Activated naive CD4-positive, alpha-beta T cell treated with anti-CD3 and anti-CD28 coated beads for 36 hours (primary cell): ENCODE measurements at places on chromosomes 4 and X. TPM values are rescaled to one million over a fixed set of nuclear protein-coding genes. Genes with fewer than 3 reads are reported as not detected.

SHROOM4 gene
- not detected for total RNA-seq

PAGE2 gene
- total RNA-seq: not detected

SHISA3 gene
- 0.77 TPM for total RNA-seq

TEX11 gene
- not detected for total RNA-seq

OTC gene
- not detected for total RNA-seq

SH3RF1 gene
- total RNA-seq: 0.55 TPM

KLHL4 gene
- not detected for total RNA-seq

MAGEA2B gene
- total RNA-seq: not detected

CLDN34 gene
- total RNA-seq: not detected

CTAG1A gene
- not detected for total RNA-seq

RPL39 gene
- 3,109 TPM for total RNA-seq

GRCh38 chrX:53071064-53071463 is 11.1 kb upstream of the TSPYL2 start:
- DNase-seq: no peak

DNA sequence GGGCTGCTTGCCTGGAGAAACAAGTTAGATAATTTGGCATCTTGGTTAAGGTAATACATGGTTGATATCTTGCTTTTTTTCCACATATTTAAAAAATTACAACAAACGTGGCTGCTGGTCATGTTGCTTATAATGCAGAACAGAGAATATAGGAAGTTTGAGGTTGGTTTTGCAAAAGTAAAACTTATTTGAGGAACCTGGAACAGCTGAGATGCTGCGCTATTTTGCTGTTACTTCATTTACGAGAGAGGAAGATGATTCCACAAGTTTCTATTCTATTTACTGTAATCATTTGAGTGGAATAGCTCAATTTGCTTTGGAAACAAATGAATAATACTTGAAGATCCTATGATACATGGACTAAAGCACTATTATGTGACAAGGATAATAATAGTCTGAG is 118.9 kb downstream of the TMA16 start:
- DNase-seq: no peak

GRCh38 chr4:48467442-48467841 is 15.7 kb upstream of the SLC10A4 start:
- DNase-seq: no peak

GRCh38 chr4:67587156-67587555 is 28.6 kb downstream of the STAP1 start:
- no peak for DNase-seq

DNA sequence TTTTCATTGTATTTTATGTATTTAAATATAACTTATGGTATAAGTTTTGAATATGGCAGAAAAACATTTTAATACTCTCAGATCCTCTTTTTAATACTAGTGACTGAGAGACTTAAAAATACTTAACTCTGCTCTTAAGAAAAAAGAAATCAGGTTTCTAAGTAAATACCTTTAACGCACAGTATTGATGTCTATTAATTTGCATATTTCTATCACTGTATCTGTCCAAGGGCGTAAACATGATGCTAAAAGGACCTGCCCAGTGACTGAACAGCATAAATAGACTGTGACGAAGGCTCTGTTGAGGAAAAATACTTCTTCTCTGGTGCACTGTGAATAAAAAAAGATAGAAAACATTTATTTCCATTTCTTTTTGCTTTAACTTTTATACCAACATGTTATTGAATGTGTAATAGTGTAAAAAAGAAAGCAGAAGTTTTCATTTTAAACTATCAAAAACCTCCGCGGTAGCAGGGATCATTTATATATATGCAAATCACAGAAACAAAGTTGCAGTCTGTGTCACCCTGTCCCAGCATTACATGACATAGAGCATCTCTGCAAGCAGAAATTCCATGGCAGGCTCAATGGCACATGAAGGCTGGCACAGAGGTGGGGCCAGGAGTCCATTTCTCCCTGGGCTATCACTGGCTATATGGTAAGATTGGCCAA is 75.4 kb downstream of the ZAR1 start:
- DNase-seq: no peak

GRCh38 chr4:147425019-147425418 is 55.9 kb upstream of the EDNRA start:
- no peak for DNase-seq

GRCh38 chrX:138858438-138858837 is 146.9 kb upstream of the FGF13 start:
- no peak for DNase-seq

- no peak for DNase-seq
Observed at GRCh38 chr4:115187136-115187535, 73.7 kb upstream of the NDST4 start.

- DNase-seq: no peak
Observed at GRCh38 chr4:63589796-63590195, 819.5 kb downstream of the TECRL start.

DNA sequence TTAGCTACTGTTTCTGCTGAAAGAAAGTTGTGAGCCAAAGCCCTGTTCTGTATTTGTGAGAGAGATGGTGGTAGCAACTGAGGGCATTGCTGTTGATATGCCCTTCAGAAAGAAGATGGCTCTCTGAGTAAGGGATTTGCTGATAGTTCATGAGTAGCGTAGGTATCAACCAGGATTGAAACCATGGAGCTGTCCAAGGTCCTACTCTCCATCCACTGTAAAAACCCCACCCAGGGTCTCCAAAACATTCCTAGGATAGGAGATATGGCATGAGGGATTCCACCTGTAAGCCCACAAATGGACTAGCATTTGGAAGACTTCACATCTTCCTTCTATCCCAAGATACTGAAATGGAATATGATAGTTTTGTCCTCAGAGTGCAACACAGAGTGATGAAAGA is 277.1 kb upstream of the PRKX start:
- DNase-seq: no peak

DNA sequence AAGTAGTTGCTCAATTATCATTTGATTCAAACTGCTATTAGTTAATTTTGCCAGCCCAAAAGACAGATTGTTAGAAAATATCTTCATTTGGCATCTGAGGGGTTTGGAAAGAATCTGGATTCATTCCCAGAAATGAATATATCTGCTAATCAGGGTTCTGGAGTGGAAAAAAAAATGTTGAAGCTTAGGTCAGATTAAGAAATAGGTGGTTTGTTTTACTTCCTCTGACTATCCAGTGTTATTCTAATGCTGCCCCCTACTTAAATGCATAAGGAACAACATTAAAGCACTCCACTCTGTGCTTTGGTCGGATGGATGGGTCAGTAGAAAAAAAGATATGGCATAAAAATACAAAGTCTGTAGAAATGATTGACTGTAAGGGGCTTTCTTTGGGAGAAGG is 89.0 kb downstream of the LUZP4 start:
- DNase-seq: no peak

DNA sequence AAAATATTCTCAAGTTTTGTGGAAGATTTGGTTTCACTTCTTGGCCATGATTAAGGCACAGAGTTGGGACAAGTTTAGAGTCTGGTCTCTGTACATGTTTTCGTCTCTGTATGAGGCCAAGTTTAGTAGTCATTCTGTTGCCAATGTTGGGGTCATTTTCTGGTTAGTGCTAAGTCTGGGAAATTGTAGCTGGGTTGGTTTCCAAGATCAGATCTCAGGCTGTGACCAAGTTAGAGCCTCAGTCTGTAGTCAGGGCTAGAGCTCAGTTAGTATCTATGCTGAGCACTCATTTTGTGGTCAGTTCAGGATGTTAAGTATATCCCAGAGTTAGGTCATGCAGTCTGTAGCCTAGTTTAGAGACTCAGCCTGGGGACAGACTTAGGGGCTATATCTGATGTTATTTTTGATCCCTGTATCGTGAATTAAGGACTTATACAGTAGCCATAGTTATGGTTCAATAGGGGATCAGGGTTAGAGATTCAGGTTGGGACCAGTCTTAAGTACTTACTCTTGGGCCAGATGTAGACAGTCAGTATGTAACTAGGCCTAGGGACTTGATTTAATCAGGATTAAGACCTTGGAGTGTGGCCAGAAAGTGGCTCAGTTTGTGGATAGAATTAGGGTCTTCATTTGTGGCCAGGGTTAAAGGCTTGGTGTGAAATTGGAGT is 6.6 kb upstream of the ENOX2 start:
- no peak for DNase-seq

DNA sequence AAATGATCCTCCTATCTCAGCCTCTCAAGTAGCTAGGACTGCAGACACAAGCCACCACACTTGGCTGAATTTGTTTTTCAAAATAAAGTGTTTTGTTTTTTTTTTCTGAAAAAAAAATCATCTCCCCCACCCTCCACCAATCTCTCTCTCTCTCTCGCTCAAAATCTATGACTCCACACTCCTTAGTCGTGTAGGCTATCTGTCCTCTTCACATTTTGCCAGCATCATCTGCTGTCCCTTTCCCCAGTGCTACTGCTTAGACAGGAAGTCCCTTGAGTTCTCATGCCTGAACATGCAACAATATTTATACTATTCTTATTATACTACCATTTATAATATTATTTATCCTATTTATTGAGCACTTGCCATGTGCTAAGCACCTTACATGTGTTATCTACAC is 80.7 kb upstream of the TMEM164 start:
- no peak for DNase-seq

- no peak for DNase-seq
Observed at GRCh38 chrX:45329217-45329616, 128.5 kb upstream of the DIPK2B start.

DNA sequence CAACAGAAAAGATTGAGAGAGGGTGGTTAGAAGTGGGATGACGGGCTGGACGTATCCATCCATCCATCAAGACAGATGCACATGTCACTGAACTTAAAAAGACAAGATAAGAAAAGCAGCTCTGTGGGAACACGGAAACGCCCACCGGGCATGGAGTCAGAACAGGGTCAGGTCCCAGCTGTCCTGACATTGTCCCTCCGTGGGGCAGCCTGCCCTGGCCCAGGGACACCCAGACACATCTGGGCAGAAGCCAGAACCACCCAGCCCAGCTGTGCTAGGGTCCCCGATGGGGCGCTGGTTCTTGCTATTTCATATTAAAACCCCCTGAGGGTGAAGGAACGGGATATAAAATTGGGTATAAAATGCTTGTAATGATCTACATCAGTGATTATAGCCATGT is 88.5 kb downstream of the PPP2R2C start:
- DNase-seq: no peak

- no peak for DNase-seq
Observed at GRCh38 chrX:7233580-7234406, 85.8 kb upstream of the PUDP start.

DNA sequence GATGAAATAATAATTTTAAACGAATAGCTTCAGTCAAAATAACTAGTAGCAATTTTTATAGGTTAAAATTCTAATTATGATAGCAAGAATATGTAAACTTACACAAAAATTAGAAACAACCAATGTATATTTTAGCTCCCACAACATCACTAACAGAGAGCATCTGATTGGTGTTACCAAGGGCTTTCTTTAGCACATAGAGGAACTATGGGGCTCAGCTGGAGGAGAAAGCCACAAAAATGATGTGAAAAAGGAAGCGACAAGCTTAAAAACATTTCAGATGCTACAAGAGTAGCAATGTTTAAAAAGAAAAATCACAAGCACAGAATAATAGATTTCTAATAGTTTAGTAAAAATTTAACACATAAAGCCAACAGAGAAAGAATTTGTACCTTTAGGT is 56.3 kb downstream of the ATP8A1 start:
- DNase-seq: no peak

DNA sequence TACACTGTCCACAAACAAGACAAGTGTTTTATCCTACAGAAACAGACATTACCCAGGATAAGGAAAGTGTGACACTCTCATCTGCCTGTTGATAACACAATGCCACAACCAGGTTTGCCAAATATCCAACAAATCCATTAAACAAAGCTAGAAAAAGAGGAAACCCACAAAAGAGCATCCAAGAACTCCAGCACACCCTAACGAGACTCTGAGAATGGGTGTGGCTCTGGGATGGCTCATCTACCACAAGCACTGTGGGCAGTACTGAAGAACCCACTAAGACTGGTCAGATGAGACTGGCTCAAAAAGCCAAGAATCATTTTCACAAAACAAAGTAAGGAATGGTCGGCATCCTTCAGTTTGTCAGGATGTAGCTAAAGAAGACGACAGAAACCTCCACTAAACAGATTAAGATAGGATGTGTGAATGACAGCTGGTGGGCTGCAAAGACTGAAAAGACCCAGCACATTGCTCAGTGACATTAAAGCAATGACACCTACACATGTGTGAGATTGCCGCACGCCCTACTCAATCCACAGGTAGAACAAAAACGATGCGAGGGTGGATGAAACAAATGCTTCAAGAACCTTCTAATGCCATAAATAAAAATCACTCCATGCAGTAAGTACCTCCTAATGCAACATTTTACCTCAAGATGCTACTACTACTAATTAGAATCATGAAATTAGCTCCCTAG is 14.7 kb downstream of the ATP8A1 start:
- peak; percentile 21 for DNase-seq

- DNase-seq: peak; percentile 93
Observed at GRCh38 chr4:15956179-15956850, 6.7 kb downstream of the FGFBP2 start.

DNA sequence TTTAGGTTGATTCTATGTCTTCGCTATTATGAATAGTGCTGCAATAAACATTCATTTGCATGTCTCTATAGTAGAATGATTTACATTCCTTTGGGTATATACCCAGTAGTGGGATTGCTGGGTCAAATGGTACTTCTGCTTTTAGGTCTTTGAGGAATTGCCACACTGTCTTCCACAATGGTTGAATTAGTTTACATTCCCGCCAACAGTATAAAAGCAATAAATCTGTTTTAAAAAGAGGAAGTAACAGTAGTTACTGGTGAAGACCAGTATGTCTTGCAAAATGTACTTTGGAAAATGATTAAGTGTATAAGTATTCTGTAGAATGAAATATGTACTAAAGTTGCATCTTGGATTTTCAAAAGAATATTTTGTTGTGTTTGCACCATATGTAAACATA is 77.3 kb downstream of the SHROOM4 start:
- DNase-seq: no peak

DNA sequence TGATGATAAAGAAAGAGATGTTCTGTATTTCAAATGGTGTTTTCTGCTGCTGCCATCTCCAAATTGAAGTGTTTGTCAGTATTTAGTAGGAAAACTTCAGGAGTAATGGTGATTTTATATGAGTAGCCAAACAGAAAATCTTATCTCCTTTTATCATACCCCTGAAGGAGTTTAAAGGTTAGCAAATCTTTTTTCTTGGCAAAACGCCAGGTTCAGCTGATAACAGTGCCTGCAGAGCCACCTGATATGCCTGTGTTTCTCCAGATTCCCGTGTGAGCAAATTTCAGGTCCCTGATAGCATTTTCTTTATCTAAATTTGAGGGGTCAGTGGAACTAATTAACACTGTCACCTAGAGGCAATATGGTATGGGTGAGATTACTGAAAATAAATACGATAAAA is 65.8 kb upstream of the ETNPPL start:
- no peak for DNase-seq

DNA sequence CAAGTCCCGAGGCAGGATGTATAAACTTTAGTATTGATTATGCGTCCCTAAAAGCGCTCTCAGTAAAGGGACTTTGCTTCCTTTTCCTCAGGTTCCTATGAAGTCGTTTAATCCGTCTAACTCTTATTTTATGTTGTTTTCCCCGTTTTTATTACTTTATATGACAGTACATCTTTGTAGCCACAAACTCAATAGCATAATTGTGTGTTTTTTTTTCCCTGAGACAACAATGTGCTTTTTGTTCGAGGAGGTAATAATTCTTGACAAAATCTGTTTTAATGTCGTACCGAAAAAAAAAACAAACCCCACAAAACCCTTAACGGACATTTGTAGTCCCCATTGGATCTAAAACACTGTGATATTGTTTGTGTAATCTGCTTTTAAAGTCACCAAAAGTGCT is 17.9 kb upstream of the PPP2R3B start:
- no peak for DNase-seq

- no peak for DNase-seq
Observed at GRCh38 chr4:1676605-1677525, 7.2 kb downstream of the FAM53A start.

- DNase-seq: no peak
Observed at GRCh38 chr4:139890816-139891215, 225.2 kb downstream of the MGST2 start.
